ENCODE measurements at places on chromosomes 1 and 21.

DNA sequence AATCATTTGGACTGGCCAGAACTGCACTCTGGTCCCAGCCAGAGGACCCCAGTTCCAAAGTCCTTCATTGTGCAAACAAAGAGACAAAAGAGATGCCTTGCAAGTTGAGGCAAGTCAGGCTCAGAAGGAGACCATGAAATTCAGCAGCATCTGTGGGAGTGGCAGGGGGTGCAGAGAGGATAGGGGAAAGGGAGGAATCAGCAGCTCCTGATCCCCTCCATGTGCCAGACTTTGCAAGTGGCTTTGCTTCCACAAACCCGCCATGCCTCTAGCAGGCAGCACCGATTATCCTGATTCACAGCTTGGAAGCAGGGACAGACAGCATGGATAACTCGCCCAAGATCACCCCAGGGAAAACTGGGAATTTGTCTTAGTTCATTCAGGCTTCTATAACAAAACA is 2.1 kb upstream of the CAPN9 start:
- DNase-seq: no peak

DNA sequence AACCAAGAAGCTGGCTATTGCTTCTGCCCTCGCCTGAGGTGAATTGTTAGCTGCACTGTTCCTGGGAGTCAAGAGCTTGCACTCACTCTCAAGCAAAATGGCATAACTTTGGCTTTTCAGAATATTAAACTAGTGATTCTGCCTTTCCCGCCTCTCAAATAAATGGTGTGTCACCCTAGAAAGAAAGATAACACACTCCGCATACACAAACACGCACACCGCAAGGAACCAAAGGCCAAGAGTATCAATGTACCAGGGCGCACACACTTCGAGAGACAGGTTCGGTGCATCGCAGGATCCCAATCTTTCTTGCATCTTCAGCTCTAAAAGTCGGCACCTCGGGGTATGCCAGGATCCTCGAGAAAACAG is 470 bp upstream of the RTCA start:
- DNase-seq: no peak

GRCh38 chr1:213651077-213651476 is 336.7 kb upstream of the PROX1 start:
- DNase-seq: no peak

GRCh38 chr1:94270801-94271203 is 33.4 kb upstream of the ARHGAP29 start:
- no peak for DNase-seq

- DNase-seq: no peak
These were observed 99.0 kb upstream of the ADGRL4 start for GRCh38 chr1:79105500-79105899.

GRCh38 chr1:202250982-202251381 is 57.4 kb downstream of the LGR6 start:
- DNase-seq: no peak

- DNase-seq: no peak
These were observed 6.1 kb downstream of the PRDM2 start for GRCh38 chr1:13706046-13706445.

- peak; percentile 87 for DNase-seq
These were observed 29.3 kb downstream of the KRTAP10-1 start for GRCh38 chr21:44510508-44511218.

- peak; percentile 67 for DNase-seq
These were observed 38.5 kb upstream of the EGLN1 start for GRCh38 chr1:231460614-231461013.

GRCh38 chr21:34748862-34749261 is 80.1 kb downstream of the CLIC6 start:
- no peak for DNase-seq

DNA sequence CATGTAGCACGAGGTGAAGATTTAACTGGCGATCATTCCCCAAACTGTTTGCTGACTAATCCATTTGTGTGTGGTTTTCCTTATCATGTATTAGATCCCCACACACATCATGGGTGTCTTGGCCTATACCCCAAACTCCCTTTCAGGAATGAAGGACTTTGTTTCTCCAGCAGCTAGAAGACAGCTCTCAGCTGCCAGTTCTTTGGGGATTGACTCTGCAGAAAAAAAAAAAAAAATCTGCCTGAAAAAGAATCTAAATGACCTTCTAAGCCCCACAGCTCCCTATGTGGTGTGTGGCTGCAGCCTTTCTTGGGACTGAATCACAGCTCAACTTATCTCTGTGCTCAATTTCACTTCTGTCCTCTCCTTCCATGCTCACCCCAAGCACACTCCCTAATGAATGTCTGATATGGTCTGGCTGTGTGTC is 256.3 kb upstream of the DUSP10 start:
- DNase-seq: no peak

DNA sequence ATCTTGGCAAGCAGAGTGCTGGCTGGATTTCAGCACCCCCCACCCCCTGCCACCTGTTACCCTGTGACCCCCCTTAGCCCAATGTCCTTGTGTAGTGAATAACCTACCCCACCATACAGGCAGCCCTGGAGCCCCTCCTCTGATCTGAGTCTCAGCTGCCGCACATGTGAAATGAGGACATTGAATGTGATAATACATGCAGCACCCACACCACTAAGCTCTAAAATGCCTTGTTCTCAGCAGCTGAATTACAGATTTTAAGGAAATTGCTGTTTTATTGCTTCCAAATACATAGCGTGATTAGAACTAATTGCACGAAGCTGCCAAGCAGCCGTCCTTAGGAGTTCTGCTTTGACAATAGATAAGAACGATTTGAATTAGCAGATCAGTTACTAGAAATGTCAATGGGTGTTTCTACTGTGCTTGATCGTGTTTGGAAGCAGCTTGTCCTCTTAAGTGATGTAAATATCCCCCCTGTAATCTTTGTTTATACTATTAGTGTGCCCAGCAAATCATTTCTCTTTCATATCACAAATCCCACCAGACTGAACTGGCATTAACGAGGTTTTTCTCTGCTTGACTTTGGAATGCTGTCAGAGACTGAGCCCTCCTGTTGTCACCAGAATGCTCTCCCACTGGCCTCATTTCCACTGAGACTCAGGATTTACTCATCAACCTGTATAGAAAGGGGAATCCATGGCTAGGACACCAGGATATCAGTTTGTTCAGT is 4.9 kb downstream of the SLAMF8 start:
- DNase-seq: no peak

- DNase-seq: peak; percentile 49
These were observed 841 bp downstream of the SNX27 start for GRCh38 chr1:151612501-151613281.

- no peak for DNase-seq
These were observed 106.8 kb downstream of the ZBTB18 start for GRCh38 chr1:244157731-244158438.

DNA sequence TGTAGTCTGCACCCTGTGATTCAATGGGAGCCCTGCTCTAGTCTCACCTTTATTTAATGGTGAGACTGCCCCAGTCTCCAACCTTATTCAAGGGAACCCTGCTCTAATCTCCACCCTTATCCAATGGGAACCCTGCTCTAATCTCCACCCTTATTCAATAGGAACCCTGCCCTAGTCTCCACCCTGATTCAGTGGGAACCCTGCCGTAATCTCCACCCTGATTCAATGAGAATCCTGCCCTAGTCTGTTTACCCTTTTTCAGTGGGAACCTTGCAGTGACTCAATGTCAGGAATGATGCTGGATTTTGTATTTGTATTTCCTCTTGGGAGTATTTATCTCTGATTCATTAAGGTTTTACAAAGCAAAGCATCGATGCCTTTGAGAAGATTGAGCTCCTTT is 39.5 kb downstream of the TRPM2 start:
- no peak for DNase-seq

- no peak for DNase-seq
These were observed 20.4 kb downstream of the ODF2L start for GRCh38 chr1:86375688-86376087.

DNA sequence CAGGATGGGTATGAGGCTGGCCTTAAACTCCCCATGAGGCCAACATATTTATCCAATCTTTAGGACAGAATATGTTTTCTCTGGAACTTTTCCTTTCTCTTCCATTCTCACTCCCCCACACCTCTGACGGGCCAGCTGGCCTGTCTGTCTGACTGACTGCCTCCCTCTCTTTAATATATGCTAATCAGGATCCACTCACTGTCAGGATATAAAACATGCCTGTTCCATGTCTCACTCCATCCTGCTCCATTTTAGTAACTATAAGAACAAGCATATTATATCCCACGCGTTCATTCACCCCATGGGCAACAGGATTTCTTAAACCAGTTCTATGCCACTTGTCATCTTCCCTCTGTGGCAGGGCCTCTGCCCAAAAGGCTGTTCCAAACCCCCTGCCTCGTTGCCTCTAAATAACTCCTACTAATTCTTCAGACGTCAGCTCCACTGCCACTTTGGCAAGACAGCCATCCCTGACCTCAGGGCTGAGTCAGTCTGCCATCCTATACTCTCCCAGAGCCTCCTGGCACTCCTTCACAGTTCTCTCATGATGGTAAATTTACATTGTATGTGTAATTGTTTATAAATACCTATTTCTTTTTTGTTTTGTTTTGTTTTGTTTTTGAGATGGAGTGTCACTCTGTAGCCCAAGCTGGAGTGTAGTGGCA is 84.3 kb upstream of the SPATA6 start:
- DNase-seq: no peak

- DNase-seq: no peak
These were observed 15.6 kb downstream of the MRPL37 start for GRCh38 chr1:54215523-54215922.

DNA sequence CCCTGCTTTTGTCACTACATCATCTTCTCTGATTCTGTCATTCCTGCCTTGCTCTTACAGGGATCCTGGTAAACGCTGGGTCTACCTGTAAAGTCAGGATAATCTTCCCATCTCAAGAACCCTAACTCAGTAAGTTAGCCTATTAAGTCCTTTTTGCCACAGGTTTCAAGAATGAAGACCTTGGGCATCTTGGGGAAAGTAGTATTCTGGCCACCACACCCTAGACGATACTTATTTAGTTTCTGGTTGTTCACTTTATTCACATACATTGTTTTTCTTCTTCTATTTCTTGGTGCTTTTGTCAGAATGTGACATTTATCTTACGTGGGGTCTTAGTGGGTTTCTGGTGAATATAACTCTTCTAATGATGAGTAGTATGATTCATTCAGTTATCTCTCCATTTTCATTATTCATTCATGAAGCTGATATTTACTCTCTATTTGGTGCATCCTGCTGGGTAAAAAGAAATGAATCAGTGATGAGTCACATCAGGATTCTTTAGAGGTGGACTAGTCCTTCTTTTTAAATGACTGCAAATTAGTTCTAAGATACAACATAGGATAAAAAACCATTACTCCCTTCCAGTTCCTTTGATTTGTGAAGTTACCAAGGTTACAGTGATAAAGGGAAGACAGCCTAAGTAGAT is 514.4 kb upstream of the B3GALT2 start:
- DNase-seq: no peak

GRCh38 chr1:16135501-16135900 is 20.4 kb downstream of the EPHA2 start:
- no peak for DNase-seq

DNA sequence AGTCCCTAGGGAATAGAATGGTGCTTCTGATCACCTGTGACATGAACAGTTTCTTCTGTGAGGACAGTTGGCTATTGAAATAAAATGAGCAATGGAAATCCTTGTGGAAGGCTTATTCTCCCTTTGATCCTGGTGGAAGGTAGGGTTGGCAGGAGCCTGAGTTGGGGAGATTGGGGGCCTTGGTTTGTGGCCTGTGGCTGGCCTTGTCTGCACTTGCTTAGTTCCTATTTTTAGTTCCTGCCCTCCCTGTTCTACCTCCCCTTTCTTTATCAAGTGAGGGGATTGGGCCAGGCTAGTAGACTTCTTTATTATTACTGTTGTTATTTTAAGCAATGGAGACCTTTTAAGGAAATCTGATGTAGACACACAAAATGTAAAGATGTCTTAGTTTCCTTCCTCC is 8.2 kb downstream of the DMRTB1 start:
- DNase-seq: no peak

- no peak for DNase-seq
These were observed at the start of gene RHBDL2 for GRCh38 chr1:38941527-38942019. TSS of gene RHBDL2 (minus strand) at chr1:38941830. CDS start at chr1:38919212, 22,618 bp downstream.

DNA sequence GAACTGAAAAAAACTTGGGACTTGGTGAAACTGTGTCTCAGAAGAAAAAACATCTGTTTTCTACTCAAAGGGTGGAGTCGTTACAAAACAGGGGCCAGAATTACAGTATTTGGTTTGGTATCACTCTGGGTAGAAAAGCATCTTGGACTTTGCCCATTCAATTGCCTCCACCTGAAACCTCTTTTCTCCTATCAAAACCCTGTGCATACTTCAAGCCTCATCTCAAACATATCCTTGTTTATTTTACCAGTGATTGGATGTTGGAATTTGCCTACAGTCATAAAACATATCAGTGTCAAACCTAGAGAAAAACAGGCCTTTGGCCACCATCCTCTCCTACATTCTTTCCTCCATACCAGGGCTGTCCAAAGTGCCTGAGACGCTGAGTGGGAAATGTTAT is 281.5 kb downstream of the PLPP3 start:
- no peak for DNase-seq

- no peak for DNase-seq
These were observed 88.8 kb upstream of the IPO9 start for GRCh38 chr1:201740086-201740541.

GRCh38 chr1:205301205-205301821 is 20.2 kb downstream of the NUAK2 start:
- no peak for DNase-seq

- DNase-seq: no peak
These were observed 323.1 kb upstream of the NFIA start for GRCh38 chr1:60759291-60759690.

DNA sequence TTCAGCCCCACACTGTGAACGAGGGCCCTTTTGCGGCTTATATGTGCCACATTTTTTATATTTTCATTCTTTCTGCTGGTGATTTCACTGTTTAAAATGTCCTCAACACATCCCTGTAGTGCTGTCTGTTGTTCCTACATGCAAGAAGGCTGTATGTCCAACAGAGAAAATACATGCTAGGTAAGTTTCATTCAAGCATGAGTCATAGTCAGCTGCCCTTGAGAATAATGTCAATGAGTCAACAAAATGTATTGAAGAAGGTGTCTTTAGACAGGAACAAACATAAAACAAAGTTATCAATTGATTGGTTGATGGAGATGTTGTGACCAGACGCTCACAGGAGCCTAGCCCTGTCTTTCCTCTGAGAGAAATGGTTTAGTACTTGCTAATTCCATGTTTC is 553.4 kb downstream of the PLPP3 start:
- DNase-seq: no peak

DNA sequence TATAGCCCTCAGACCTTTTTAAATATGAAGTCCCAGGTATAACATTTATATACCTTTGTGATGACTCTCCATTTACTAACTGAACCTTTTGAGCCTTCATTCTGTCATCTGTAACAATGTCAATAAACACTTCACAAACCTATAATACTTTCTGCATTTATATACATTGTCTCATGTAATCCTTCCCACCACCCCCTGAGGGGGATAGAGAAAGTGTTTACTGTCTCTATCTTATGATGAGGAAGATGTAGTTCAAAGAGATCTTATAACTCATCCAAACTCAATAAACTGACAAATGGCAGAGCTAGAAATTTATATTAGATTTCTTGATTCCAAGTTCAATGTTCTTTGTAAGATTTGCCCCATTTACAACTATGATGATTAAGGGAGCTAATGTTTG is 48.3 kb upstream of the CR2 start:
- no peak for DNase-seq
